ENCODE measurements at places on chromosomes 7 and 10. TPM values are rescaled to one million over a fixed set of nuclear protein-coding genes. Genes with fewer than 3 reads are reported as not detected.

DNA sequence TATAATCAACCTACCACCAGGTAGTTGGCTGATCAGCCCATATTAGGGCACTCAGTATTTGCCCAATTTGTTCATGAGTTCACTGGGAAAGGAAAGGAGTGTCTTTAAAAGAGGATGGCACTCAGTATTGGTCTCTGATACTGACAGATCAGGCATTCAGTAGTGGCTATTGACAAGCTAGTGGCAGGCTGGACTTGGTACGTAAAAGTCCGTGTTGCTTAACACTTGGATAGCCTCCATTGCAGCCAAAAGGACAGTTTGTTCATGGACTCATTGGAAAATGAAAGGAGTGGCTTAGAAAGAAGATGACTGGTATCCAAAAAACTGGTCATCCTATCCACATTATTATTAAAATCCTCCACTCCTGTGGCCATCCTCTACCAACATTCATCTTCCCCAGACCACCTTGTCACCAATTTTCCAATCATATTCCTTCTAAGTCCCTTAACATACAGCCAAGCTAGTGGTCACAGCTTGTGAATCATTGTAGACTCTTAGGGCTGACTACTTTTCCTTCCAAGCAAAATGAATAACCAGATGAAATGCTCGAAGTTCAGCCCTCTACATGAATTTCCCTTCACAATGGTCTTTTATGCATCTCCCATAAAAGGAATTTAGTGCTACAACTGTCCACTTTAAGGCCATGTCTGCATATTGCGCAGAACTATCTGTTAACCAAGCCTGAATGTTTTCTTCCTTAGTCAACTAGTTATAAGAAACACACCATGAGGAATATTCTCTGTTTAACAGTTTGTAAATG is 78.6 kb upstream of the MAGI2 start:
- no peak for DNase-seq

GRCh38 chr7:107967420-107967819 is 35.5 kb downstream of the LAMB1 start:
- DNase-seq, result no peak

DNA sequence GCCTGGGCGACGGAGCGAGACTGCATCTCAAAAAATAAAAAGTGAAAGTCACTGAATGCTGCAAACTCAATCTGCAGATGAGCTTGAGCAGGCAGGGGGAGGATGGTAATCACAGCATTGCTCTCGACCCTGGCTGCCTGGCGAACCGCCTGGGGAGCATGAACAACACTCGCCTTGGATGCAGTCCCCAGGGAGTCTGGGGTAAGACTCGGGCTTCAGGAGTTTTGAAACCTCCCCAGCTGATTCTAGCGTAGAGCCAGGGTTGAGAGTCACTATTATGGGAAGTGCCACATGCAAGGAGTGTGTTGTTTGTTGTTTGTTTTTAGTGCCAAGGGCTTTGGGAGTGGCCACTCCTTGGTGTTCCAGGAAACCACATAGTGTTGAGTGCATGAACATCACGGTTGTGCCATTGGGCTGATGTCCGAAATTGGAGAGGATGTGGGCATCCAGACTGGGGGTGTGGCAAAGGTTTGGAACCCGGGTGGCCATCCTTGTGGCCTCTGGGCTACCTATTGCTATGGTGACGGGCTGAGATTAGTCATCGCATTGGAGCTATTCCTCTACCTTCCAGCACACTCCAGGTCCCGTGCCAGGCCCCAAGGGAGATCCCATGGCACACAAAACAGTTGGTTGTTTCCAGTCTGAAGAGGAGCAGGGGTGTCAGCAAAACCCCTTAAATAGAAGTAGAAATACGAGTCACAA is 92.6 kb downstream of the RGS10 start:
- DNase-seq, result no peak

- no peak for DNase-seq
Observed at GRCh38 chr10:8360365-8360764, 305.9 kb downstream of the GATA3 start.

DNA sequence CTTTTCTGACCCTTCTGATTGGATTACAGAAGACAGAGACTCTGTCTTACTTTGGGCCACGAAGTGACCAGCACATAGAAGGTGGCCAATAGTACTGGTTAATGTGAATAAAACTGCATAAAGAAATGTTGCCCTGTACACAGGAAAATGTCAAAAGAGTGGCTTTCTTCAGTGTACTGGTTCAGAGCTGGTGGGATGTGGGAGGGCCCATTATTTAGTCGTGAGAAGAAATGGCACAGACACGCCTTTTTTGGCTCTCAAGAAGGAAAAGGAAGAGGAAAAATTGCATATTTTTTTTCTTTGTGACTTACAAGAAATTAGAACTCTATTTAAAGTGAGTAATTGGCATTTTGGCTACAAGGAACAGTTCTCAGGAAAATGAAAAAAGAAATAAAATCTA is 129.7 kb downstream of the DGKI start:
- no peak for DNase-seq

GRCh38 chr10:77357185-77357584 is 280.4 kb downstream of the KCNMA1 start:
- DNase-seq, result no peak

- DNase-seq, result no peak
Observed at GRCh38 chr10:45468079-45468478, 94.1 kb downstream of the ALOX5 start.

DNA sequence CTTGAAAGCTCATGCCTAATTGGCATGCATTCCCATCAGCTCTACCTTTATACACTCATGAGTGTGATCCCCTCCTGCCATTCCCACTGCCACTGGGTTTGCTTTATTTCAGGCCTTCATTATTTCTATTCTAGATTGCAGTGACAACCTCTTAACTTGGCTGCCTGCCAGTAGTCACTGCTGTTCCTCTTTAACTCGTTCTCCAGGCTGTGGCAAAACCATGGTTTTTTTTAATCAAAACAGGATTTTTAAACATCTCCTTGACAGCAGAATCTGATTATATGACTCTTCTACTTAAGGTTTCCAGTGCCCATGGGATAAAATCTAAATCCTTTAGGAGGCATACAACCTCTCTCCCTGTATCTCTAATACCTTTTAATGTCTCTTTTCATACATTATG is 223.7 kb upstream of the PCDH15 start:
- no peak for DNase-seq

- DNase-seq, result no peak
Observed at GRCh38 chr7:30164567-30164966, 29.8 kb downstream of the MTURN start.

- no peak for DNase-seq
Observed at GRCh38 chr7:69878015-69878414, 279.7 kb downstream of the AUTS2 start.

GRCh38 chr7:111841596-111842205 is 279.4 kb upstream of the IMMP2L start:
- DNase-seq, result no peak

GRCh38 chr7:158023157-158023556 is 564.5 kb downstream of the PTPRN2 start:
- DNase-seq, result no peak

GRCh38 chr10:92164036-92164696 is 126.7 kb downstream of the CPEB3 start:
- no peak for DNase-seq

GRCh38 chr7:28178599-28178998 is 2.0 kb downstream of the JAZF1 start:
- DNase-seq, result no peak

DNA sequence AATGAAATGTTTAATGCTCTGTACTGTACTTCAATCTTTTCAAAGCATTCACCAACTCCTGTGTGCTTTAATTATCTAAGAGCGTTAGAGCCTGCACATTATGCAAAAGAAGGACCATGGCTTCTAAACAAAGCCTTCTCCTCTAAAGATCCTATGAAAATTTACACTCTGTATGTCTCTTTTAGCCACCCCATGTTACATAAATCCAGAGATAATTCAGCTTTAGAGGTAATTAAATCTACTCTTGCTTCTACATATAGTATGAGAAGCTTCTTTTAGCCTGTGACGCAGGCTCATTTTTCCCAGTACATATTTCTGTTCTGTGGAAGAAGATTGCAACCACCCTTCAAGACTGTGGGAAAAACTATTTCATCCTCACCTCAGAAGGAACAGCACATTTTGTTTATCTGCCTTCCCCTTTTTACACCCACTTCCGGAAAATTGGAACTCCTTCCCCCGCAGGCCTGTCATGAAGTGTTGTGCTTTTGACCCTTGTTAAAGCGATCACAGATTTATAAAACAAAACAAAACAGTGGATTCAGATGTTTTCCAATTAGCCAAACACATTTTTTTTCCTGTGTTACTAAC is 8.1 kb upstream of the TAS2R16 start:
- no peak for DNase-seq

GRCh38 chr10:35206274-35206673 is 79.6 kb downstream of the CREM start:
- no peak for DNase-seq

The C10orf88 gene
- polyA plus RNA-seq, result 7.5 TPM

The SUFU gene
- polyA plus RNA-seq, result 11.0 TPM

The OLAH gene
- not detected for polyA plus RNA-seq

The SCIN gene
- not detected for polyA plus RNA-seq
